Smooth muscle cell of trachea (primary cell): ENCODE measurements at places on chromosomes 1 and 21. TPM values are rescaled to one million over a fixed set of nuclear protein-coding genes. Genes with fewer than 3 reads are reported as not detected.

The S100A14 gene
- 0.33 TPM in 1 of 2 replicates, not detected in the other for total RNA-seq

The PRELP gene
- 0.73 and 4.3 TPM in 2 replicates for total RNA-seq

The PROK1 gene
- total RNA-seq = not detected in 2 replicates

The TINAGL1 gene
- 0.99 and 1.7 TPM in 2 replicates for total RNA-seq

The RBM11 gene
- 0.58 TPM in 1 of 2 replicates, not detected in the other for total RNA-seq

The FAM151A gene
- not detected in 2 replicates for total RNA-seq

The S100A5 gene
- total RNA-seq = not detected in 2 replicates

The ARHGEF16 gene
- total RNA-seq = not detected in 2 replicates

The INTS11 gene
- 62.8 and 67.6 TPM in 2 replicates for total RNA-seq

The S100A7 gene
- total RNA-seq = not detected in 2 replicates

The SPSB1 gene
- 20.8 and 57.1 TPM in 2 replicates for total RNA-seq

The AGMAT gene
- total RNA-seq = 0.99 and 1.6 TPM in 2 replicates

The IGSF3 gene
- total RNA-seq = 0.33 and 0.44 TPM in 2 replicates

The OR2T11 gene
- not detected in 2 replicates for total RNA-seq

The LZIC gene
- total RNA-seq = 26.6 and 42.0 TPM in 2 replicates

The OR10Z1 gene
- total RNA-seq = not detected in 2 replicates

The TMEM81 gene
- total RNA-seq = 1.5 and 1.8 TPM in 2 replicates

The AMY1C gene
- total RNA-seq = not detected in 2 replicates

The PLPPR5 gene
- under 0.01 and 0.33 TPM in 2 replicates for total RNA-seq
